ENCODE measurements at places on chromosomes 12 and 14.

GRCh38 chr12:30880061-30880460, 46.5 kb upstream of the TSPAN11 start:
- peak; percentile 61 for DNase-seq

DNA sequence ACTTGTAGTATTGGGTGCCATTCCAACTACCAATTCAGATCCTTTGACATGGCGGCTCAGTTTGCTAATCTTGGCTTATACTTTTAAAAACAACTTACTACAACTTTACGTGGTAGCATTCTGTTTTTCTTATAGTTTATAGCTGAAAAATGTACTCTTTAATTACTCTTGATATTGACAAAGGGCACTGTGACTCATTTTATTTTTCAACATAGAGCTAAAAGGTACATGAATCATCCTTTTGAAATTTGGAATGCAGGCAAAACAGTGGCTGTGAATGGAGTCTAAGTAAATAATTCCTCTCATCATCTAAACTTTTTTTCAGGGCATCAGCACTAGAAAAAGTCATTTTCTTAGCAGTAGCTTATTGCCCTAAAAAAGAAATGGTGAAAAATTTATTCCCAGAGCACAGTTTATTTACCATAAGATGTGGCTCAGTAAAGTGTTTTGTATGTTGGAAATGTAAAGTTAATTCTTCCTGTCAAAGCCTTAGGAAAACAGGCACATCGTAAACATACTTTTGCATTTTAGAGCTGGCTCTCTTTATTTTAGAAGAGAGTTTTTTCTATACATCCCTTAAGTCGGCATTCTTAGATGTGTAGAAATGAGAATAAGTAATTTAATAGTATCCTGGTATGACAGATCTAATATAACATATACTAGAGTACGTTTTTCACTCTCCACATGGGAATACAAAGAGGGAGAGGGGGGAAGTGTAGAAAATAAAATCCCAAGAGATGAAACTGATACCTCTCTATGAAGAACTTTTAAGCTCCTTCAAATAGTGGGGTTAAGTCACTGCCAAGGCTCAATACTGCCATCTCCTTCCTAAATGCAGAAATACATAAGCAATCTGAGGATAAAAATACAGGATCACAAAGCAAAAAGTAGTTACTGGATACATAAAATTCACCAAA, 55.2 kb downstream of the SLC25A21 start:
- no peak for DNase-seq

- DNase-seq = no peak
Observed at GRCh38 chr12:7782055-7782454, 7.1 kb upstream of the NANOG start.

DNA sequence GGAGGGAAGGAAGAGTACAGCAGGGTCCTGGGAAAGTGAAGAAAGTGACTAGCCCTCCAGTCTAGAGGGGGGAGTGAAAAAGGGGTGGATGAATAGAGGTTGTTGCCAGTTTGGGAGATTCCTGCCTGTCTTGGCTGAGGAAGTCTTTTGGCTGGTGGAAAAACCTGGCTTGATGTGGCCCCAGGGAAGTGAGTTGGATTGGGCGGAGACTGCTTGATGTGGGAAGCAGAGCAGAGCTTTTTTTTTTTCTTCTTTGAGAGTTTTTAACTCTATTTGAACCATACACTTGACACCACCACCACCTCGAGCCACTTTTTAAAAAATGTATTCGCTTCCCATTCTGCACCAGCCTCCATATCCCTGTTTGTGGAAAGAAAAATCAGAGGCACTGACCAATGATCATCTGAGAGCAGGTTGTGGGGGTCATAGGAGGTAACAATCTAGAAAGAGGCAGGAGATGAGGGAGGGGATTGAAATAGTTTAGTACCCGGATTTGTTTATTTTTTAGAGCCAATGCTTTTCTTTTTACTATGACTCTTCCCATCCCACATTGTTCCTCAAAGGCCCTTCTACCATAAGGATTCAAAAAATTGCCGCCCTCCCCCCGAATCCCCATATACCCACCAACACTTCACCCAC, 690 bp upstream of the DTX3 start:
- peak; percentile 89 for DNase-seq

GRCh38 chr12:53660041-53660440, 15.8 kb downstream of the ATP5MC2 start:
- peak; percentile 52 for DNase-seq

- peak; percentile 86 for DNase-seq
Observed at GRCh38 chr12:6551063-6551461, 4.8 kb downstream of the IFFO1 start.

- DNase-seq = no peak
Observed at GRCh38 chr14:36509069-36509917, 10.7 kb downstream of the NKX2-1 start.

DNA sequence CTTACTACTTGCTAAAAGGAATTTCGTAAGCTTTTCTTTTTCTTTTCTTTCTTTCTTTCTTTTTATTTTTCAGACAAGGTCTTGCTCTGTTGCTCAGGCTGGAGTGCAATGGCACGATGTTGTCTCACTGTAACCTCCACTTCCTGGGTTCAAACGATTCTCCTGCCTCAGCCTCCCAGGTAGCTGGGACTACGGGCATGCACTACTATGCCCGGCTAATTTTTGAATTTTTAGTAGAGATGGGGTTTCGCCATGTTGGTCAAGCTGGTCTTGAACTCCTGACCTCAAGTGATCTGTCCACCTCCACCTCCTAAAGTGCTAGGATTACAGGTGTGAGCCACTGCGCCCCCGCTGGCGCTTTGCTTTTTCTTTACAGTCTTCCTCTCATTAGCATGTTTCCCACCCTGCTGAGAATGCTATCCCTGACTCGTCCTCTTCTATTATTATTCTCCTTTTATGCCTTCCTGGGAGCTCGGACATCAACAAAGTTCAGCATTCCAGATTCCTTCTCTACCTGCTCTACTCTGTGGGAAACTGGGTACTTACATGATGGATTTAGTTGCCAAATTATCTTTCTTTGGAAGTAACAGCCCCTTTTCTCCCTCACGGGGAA, 3.1 kb downstream of the MTHFD1 start:
- DNase-seq = no peak

GRCh38 chr14:33952541-33952940, 1.7 kb upstream of the EGLN3 start:
- DNase-seq = no peak

- no peak for DNase-seq
Observed at GRCh38 chr14:26867171-26867757, 269.4 kb upstream of the NOVA1 start.

DNA sequence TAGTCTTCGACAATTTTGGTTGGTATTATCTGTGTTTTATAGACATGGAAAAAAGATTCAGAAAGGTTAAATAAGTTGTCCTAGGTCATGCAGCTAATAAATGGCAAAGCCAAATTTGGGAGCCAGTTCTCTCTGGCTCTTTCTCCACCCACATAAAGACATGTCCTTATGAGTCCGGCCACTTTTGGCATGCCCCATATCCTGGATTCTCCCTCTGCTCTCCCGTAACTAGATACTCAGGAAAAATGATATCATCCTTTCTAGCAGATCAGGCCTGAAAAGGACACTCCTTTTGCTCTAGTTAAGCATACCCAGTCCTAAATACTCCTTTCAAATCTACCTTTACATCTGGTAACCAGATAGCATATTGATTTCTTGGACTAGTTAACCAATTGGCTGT, 64.4 kb downstream of the TTLL5 start:
- DNase-seq = no peak

DNA sequence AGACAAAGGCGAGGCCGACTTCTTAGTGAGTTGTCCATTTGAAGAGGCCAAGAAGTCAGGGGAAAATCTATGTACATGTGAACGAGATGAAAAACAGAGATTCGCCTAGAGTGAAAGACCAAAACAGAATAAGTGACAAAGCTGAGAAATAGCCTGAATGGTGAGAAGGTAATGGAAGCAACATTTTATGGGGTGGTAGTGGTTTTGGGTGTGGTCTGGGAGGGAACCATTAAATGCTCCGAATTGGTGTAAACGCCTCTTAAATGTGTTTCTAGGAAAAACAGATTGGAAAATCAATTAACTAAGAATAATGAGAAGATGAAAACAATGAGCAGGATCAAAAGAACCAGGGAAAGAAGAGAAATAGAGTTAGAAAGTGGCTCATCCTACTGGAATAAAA, 83.8 kb upstream of the MANSC4 start:
- DNase-seq = no peak

GRCh38 chr14:42335918-42336317, 729.2 kb downstream of the LRFN5 start:
- DNase-seq = no peak

DNA sequence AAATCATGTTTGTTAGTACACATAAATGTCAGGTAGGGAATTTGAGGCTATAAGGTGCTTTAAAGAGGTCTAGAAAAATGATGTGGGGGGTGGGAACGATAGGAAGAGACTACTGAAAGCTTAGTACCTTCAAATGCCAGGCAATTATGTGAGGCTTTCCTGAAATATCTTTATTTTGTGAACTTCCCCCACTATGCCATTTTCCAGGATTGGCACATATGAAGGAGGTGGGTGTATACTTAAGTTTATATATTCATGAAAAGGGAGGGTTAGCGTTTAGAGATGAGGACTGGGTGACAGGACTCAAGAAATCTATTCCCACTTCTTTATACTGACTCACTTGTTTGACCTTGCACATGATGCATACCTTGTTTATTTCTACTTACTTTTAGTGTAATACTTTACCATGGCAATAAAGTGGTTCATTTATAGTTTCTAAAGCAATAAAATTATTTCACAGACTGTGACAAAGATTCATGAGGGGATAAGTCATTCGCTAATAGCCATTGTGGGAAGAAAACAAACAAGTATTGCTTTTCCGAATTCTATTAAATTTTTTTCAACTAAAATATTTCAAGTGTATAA, 77.1 kb downstream of the PLEKHA5 start:
- DNase-seq = no peak

- no peak for DNase-seq
Observed at GRCh38 chr14:105420974-105421674, 1.5 kb downstream of the MTA1 start.

DNA sequence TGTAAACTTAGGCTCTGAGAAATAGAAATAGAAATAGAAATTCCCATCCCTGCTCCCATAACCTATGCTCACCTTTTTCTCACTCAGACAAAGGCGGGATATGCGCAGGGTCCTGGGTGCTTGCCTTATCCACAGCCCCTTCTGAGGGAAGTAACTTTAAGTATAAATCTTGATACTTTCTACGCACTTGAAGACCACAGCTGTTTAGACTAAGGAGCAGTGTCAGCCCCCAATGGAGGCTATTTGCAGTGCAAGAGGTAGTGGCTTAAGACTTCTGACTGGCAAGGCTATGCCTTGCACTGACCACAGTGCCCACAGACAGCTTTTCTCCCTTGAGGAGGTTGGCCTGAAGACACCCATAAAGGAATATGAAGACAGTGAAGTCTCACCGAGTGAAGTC, 35.2 kb downstream of the ASCL1 start:
- DNase-seq = no peak

DNA sequence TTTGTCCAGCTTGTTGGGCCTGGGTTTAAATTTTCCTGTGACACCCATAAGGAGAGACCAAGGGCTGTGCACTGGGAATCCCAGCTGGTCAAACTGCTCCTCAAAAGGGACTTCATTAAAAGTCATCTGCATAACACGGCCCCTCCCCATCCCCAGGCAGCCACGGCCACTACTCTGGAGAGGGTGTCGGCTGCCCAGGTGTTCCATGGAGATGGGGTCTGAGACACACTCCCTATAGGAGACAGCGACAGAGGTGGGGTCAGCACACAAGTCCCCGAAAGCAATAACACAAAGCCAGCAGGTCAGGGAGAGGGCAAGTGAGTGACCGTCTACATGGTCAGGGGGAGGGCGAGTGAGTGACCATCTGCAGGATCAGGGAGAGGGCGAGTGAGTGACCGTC, 75.6 kb upstream of the BCL11B start:
- DNase-seq = no peak

- DNase-seq = no peak
Observed at GRCh38 chr14:59823179-59823578, 47.4 kb downstream of the RTN1 start.

DNA sequence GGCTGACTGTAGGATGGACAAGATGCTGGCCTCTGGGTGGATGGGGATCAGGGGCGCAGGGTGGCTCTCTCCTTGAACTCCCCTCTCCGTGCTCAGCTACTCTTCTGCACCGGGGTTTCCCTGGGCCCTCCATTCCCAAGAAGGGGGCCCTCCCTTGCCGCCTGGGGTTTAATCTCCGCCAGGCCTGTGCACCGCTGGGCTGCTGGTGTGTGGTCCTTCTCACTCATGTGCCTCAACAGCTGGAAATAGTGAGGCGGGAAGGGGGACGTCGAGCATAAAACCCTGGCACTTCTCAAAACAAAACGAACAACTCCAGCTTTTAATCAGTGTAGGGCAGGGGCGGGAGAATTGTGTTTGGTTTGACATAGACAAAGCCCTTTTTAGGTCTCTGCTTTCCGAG, 19.0 kb upstream of the SMOC1 start:
- no peak for DNase-seq

DNA sequence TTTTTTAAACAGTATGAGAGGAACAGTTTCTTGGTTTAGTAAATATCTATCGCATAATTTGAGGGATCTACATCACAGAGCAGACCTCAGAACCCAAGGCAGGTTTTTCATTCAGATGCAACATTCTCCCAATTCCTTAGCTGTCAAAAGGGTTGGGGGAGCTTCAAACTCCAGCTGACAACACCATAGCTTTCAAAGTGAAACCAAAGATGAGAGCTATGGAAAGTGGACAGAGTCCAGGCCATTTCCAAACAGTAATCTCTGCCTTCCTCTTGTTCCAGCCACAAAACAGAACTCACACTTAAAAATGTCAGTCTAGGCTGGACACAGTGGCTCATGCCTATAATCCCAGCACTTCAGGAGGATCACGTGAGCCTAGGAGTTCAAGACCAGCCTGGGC, 87.8 kb downstream of the SPRING1 start:
- DNase-seq = no peak

- no peak for DNase-seq
Observed at GRCh38 chr12:16325426-16325825, 22.0 kb upstream of the MGST1 start.

DNA sequence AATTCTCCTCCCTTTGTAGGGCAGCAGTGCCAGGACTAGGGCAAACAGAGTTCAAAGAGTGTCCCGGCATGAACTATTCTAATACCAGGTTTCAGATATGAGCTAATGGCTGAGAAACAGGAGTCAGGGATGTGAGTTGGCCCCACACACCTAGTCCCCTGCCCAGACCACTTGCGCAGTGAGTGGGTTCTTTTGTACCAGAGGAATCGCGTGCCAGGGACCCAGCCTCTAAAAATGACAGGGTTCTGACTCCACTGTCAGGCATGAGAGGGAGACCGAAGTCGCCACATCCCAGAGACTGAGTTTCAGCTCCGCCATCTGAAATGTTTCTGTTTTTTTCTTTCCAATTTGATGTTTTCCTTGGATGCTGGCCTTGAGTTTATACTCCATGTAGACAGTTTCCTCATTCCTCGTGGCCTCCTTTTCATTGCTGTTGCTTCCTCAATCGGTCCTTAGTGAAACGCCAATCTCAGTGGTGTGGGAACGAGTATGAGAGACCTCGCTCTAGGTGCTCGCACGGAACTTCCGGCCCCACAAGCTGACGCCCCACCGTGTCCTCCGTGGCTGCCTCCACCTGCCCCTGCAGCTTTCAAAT, 31.5 kb downstream of the FBXL14 start:
- no peak for DNase-seq

Measured in right hindlimb (tissue), 1 donor.